ENCODE measurements at places on chromosomes 2 and 18.

DNA sequence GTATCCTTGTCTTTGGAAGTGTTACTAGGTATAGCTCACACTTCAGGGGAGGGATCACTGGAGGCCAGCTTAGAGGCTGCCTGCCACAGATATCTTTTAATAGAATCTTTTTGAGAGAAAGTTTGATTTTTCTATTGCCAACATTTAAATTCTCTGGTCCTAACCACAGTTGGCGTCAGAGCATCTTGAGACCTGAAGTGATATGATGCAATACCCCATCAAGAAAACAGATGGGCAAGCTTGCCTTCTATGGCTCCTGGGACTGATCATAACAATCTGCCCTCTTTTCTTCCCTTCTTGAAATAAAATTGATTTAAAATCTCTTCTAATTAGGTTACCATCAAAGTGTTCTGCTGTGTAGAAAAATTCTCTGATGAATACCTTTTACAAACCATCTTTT is 105.5 kb upstream of the ACKR3 start:
- no peak for DNase-seq

DNA sequence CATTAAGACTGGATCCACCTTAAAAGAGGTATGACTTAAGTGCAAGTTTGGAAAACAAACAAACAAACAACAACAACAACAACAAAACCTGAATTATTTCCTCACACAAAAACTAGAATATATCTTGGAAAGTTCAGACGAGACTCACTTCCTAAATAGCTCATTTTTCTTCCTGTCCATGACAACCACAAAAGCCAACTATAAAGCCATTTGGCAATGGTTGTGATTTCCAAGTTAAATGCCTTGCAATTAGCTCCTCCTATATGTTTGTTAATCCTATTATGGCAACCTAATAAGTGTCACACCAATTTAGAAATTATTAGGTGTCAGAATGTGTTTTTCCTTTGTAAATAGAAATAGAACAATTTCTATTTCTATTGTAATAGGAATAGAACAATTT is 91.6 kb upstream of the ARL5A start:
- DNase-seq: no peak

GRCh38 chr2:174153757-174154680 is 94.3 kb downstream of the OLA1 start:
- peak; percentile 84 for DNase-seq

GRCh38 chr2:119429225-119429981 is 2.3 kb upstream of the TMEM37 start:
- DNase-seq: no peak

GRCh38 chr2:165839610-165840009 is 45.6 kb upstream of the GALNT3 start:
- peak; percentile 19 for DNase-seq

DNA sequence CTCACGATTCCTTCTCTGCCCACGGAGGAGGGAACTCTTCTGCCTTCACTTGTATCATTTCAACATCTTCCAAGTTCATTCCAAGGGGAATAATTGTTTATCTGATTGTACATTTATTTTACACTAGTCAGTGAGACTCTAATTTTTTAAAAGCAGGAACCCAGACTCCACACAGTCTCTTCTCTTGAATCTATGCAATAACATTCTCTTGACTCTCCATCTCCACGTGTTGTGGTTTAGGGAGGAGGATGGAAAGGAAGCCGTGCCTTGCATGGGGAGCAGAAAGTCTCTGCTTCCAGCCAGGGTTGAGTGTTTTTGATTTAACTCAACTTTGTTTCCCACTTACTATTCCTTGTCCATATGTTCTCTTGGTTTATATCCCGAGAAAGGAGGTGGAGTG is 131.1 kb upstream of the RIOK3 start:
- peak; percentile 62 for DNase-seq

GRCh38 chr2:15620857-15621471 is 29.3 kb downstream of the DDX1 start:
- DNase-seq: no peak

- peak; percentile 27 for DNase-seq
Measured at GRCh38 chr2:148459377-148459778, 185.2 kb upstream of the EPC2 start.

GRCh38 chr2:72236445-72237067 is 88.9 kb upstream of the CYP26B1 start:
- peak; percentile 88 for DNase-seq

DNA sequence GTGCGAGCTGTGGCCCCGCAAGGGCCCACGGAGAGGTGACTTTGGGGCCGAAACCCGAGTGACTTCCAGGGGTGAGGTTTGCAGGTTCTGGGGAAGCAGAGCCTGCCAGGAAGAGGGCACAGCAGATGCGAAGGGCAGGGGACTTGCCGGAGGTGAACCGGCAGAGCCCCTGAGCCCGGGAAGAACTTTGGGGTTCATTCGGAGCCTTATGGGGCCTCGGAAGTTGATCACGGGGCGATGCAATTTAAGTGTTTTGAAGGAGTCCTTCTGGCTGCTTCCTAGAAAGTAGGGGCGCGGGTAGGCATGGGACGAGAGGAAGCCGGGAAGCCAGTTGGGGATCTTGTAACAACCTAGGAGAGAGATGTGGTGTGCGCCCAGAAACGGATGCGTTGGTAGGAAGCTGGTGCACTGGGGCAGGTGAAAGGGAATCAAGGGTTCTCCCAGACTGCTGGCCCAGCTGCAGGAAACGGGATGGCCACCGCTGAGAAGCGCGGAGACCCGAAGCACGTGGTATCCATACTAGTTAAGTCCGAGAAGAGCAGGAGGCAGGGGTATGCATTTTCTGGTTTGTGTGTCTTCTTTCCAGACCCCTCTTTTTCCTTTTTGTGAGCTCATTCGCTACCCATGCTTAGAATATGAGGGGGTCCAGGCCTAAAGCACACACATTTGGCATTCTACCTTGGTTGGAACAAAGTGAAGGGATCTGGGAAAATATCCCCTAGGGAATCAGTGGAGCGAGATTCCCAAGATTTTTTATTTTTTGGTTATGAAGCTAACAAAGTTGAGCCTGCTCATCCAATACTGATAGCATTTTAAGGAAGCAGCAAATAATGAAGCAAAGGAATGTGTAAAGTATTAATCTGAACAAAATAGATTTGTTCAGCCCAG is 758 bp downstream of the SCLY start:
- peak; percentile 20 for DNase-seq

- no peak for DNase-seq
Measured at GRCh38 chr2:162037886-162038285, 36.1 kb downstream of the DPP4 start.

DNA sequence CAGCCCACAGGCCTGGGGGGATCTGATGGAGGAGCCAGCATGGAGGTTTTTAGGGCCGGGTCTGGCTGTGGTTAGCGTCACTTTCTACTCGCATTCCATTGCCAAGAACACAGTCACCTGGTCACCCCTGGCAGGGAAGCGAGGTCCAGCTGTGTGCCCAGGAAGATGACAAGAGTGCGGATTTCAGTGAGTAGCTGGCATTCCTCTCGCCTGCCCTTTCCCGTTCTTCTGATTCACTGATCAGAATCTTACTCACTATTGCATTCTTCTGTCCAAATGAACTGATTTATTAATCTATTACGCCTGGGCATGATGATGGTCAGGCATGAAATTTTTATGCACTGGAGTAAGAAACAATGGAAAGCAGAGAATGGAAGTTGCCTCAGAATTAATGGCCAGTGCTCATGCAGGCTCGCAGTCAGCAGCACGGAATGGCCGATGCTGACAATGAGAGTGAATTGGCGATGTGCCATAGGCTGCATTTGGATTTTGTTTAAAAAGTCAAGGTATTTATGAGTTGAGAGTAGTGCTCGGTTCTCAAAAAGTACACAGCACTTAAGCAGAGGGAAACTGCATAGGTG is 76.4 kb upstream of the MGAT5 start:
- DNase-seq: peak; percentile 78

All from astrocyte (in vitro differentiated cells and primary cell).